ENCODE measurements at places on chromosomes 3 and 15.

GRCh38 chr3:117743993-117744392 is 1034.4 kb downstream of the TUSC7 start:
- DNase-seq, result no peak

DNA sequence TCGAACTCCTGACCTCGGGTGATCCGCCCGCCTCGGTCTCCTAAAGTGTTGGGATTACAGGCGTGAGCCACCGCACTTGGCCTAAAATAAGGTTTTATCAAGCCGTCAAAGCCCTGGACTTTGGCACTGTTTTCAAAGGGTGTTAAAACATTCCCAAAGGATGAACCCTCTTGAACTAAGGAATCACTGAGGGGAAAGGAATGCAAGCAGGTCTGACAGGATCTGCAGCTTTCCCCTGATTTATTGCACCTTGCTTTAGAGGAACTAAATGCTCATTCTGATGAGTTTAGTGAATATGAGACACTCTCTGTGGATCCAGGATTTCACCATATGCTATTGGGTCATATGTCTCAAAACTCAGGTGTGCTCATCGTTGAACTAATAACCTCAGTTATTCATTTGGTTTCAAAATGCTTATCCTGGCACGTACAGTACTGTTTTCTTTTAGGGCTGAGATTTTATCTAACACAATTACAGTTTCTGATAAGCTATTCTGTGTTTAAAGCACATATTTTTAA is 63.0 kb upstream of the TSC22D2 start:
- no peak for DNase-seq

- DNase-seq, result no peak
Observed at GRCh38 chr3:122919291-122919610, 108.3 kb downstream of the SEMA5B start.

- DNase-seq, result no peak
Observed at GRCh38 chr3:12902181-12902999, 61.0 kb upstream of the RPL32 start.

- no peak for DNase-seq
Observed at GRCh38 chr15:78419367-78419766, 18.6 kb upstream of the IREB2 start.

DNA sequence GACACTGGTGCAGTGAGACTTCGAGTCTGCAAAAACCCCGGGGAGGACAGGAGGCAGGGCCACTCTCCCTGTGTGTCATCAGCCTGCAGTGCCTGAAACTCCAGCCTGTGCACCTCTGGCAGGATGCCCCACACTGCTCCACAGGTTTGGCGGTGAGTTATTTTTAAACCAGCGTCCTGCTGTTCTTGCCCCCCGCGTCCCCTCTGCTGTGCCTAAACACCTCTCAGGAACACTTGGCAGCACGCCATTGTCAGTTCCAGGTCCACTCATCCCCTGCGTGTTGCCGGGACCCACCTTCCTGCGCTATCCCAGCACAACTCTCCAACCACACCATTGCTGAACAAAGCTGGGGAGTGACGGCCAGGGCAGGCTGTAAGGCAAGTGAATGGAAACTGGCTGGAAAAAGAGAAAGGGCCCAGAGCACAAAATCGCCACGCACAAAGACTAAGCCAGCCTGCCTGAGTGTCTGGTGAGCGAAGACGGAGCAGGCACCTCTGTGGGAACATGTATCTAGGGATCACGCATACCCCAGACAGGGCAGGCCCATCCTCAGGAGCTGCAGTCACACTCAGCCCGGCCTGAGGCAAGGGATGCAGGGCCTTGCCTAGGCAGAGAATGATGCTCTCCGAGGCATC is 3.1 kb upstream of the PLA2G4F start:
- DNase-seq, result no peak

DNA sequence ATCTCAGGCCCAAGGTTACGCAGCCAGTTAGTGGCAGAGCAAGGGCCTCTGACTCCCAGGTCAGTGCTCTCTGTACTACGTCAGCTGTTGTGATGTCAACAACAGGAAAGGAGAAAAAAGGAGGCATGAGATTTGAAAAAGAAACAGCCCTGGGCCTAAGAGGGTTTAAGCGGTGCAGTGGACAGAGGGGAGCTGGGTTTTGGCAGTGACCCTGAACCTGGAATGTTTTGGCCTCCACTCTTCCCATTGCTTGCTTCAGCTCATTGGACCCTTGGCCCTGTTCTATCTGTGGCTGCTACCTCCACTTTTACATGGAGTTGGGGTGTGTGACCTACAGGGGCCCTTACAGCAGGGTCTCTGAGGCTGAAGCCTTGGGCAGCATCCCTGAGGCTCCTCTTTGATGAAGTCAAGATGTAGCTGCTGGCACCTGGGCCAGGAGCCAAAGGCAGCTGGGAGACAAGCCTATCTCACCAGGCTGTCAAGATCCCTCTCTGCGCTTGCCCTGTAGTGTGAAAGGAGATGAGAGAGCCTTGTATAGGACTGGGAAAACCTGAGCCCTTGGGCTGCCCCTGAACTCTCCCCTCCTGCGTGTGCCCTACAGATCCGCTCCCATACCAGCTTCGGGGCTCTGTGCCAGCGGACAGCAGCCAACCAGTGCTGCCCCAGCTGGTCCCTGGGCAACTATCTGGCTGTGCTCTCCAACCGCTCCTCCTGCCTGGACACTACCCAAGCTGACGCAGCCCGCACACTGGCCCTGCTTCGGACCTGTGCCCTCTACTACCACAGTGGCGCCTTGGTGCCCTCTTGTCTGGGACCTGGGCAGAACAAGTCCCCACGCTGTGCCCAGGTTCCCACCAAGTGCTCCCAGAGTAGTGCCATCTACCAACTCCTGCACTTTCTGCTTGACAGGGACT is 8.7 kb downstream of the DISP2 start:
- DNase-seq, result no peak

- no peak for DNase-seq
Observed at GRCh38 chr3:24512564-24513197, 18.0 kb upstream of the THRB start.

DNA sequence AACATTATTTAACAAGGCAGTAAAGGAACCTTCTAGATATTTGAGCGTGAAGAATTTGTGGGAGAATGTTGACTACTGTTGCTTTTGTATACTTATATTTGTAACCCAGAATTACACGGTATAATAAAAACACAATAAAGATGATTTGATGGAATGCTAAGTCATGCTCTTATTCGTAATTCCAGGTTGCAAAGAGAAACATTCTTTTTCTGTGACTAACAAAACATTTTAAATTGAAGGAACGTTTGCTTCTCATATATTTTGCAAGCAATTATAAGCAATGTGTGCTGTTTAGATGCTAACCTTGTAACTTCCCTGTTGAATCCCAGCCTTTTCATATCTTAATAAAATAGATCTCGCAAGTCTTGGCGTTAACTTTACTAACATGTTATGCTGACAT is 124.4 kb upstream of the CGNL1 start:
- DNase-seq, result no peak

DNA sequence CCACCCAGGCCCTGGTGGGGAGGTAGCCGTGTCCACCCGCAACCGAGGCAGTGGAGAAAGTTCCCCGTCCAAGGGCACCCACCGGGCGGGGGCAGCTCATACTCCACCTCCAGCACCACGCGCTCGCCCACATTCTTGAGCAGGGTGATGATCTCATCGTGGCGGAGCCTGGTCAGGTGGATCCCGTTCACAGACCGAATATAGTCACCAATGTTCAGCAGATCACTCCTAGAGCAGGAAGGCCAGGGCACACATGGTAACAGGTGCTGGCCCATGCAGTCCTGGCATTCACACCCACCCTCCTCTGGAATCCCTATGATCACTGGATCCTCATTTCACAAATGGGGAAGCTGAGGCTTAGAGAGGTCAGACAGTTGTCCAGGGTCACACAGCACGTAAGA is 15.8 kb downstream of the GRIP2 start:
- DNase-seq, result no peak

DNA sequence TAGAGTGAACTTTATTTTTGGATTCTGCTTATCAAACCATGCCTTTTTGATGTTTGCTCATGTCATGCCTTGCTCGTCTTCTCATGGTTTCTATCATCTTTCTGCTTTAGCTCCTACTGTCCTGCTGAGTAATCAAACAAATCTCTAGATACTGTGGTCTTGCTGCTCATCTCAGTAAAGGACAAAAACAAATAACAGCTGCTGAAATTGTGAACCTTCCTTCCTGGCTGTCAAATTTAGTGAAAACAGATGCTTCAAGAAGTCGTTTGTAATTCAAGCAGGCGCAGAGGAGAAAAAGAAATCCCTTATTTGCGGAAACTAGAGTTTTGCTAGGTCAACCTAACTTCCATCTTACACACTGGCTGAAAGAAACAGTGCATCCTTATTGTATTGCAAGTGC is 616.1 kb upstream of the ALCAM start:
- no peak for DNase-seq

DNA sequence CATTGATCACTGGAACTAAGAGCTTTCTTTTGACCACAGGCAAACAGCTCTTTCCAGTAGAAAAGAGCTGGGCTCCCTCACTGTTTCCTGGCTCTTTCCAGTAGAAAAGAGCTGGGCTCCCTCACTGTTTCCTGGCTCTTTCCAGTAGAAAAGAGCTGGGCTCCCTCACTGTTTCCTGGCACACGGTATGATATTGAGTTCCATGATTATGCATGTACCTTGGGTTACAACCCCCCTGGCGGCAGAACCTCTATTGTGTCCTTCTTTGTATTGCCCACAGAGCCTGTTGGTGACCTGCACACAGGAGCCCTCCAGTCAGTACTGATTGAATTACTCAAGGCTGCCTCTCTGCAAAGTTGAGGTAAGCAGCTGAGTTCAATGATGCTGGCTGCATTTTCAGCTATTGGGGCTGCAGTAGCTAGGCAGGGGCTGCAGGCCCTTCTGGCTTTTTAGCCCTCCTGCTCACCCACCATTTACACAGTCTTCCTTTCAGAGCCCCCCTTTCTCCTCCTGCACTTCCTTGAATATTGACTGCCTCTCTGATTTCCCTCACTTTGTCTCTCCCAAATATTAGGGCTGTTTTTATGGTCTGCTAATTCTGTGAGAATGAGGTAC is 10.2 kb downstream of the ACKR2 start:
- DNase-seq, result no peak

- DNase-seq, result no peak
Observed at GRCh38 chr15:100553468-100553867, 24.7 kb upstream of the CERS3 start.

- DNase-seq, result no peak
Observed at GRCh38 chr3:17407576-17407975, 334.9 kb downstream of the TBC1D5 start.

DNA sequence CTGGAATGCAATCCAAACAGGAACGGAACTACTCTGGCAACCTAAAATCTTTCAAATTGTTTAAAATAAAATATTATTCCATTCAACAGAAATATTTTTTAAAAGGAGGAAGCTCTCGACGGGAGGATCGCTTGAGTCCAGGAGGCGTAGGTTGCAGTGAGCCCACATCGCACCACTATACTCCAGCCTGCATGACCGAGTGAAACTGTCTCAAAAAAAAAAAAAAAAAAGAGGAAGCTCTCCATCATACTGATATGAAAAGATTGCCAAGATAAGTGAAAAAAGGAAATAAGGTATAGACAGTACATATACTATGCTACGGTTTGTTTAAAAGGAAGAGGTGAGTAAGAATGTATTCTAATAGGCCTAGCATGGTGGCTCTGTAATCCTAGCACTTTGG is 3.6 kb downstream of the RAD18 start:
- no peak for DNase-seq

- DNase-seq, result no peak
Observed at GRCh38 chr3:9800529-9800928, 7.6 kb downstream of the ARPC4 start.

DNA sequence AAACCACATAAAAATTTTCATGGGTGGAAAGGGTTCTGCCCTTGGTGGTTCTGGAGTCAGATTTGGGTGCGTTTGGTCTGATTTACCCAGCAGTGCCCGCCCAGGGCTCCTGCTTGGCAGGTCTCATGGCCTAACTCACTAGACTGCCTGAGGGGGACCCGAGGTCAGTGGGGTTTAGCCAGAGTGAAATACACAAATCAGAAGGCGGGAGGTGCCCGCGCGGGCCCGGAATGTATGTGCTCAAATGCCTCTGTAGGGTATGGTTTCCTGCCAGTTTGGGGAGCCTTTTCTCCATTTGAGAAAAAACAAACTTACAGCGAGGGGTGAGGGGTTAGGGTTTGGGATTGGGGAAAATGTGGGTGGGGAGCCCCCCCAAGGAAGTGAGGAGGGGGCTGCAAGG is 70.9 kb upstream of the POLG start:
- DNase-seq, result no peak

- DNase-seq, result no peak
Observed at GRCh38 chr3:53312832-53313231, 34.5 kb downstream of the DCP1A start.

DNA sequence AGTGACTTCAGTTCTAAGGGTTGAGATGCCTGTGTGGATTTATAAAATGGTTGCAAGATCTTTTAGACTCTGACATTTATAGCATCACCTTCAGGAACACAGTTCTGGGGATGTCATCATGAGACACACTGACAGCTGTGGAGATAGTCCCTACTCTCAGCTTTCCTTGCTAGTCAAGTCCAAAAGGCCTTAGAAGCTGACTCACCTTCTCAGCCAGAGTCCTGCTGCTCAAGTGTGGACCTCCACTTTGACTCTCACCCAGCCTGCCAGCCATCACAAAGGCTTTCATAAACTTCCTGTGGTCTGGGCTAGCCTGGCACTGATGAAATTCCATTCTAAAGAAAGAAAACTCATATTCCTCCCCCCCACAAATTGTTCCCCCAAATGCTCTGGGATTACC is 44.8 kb downstream of the TMEM39A start:
- no peak for DNase-seq

DNA sequence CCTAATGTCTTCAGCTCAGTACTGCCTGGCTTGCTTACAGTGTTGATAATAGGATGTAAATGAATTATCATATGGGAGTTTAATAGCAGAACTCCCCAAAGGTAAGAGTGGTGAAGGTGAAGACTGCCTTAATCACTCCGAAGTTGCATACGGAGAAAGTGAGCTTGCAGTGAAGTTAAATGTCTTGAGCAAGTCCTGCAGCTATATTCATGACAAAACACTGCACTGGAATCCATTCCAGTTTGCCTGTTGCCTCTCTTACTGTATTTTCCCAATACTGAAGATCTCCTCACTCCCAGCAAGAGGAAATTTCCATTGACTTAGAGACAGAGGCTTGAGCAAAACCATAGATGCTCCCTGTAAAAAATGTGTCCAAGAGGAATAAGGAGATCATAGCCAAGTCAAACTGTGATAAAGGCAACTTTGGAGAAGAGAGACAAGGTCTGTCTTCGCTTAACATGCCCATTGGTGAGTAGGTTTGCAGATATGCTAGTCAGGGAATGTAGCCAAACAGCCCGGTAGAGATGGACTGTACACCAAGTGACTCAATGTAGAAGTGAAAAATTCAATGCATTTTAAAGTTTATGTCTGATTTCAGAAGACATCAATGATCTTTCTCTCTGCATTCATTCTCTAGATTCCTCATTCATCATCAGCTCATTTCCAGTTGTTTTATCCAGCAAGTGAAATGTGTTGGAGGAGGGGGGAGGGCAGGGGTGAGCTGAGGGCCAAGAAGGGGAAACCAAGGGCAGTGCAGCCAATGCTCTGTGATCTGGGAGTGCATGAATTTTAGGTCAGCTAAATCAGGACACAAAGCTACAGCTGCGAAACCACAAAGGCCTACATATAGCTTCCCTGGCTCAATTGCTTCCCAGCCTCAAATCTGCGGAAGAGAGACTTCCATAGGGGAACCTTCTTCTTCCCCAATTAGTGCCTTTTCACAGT is 667.1 kb upstream of the NR2F2 start:
- DNase-seq, result no peak
